Tibial nerve (tissue), 4 donors: ENCODE measurements at places on chromosomes 4 and X. TPM values are rescaled to one million over a fixed set of nuclear protein-coding genes. Genes with fewer than 3 reads are reported as not detected.

GRCh38 chr4:36494747-36495146 lies 213.3 kb downstream of the DTHD1 start:
- no peak overlapping the region for H3K4me3 ChIP-seq
- H3K27me3 ChIP-seq: no peaks in the 10 kb centered on the region
- no peak overlapping the region for H3K27ac ChIP-seq
- DNase-seq: no peak
- H3K36me3 ChIP-seq: no peaks in the 10 kb centered on the region
- H3K4me1 ChIP-seq: no peaks in the 10 kb centered on the region

GRCh38 chr4:165839615-165840333 lies 33.3 kb upstream of the TLL1 start:
- H3K27me3 ChIP-seq: no peaks in the 10 kb centered on the region
- DNase-seq: no peak
- H3K4me3 ChIP-seq: no peak overlapping the region
- H3K36me3 ChIP-seq: no peaks in the 10 kb centered on the region
- H3K4me1 ChIP-seq: no peaks in the 10 kb centered on the region
- peak overlapping the region; percentile 38 for H3K27ac ChIP-seq

DNA sequence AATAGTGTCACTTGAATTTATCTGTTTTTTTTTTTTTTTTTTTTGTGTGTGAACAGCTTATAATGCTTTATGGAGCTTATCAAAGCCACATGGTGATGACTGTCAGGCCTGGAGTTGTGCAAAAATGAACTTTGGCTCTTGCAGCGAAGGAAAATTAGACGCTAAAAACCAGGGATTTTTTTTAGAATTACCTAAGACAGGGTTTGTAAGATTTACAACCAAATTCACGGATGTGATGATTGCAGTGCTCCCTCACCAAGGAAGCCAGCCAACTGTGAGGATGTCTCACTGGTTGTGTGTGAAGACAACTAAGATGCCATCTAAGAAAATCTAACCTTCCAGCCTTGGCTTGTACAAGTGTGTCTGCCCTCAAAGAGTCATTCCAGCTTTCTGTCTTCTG lies 127.1 kb upstream of the SLC4A4 start:
- no peaks in the 10 kb centered on the region for H3K27me3 ChIP-seq
- no peaks in the 10 kb centered on the region for H3K36me3 ChIP-seq
- no peaks in the 10 kb centered on the region for H3K4me1 ChIP-seq

GRCh38 chr4:87524456-87524855 lies 4.7 kb downstream of the SPARCL1 start:
- no peak overlapping the region for H3K4me3 ChIP-seq
- H3K4me1 ChIP-seq: peaks cover 11% of the 10 kb centered on the region
- peaks cover 7% of the 10 kb centered on the region for H3K36me3 ChIP-seq
- no peak for DNase-seq

DNA sequence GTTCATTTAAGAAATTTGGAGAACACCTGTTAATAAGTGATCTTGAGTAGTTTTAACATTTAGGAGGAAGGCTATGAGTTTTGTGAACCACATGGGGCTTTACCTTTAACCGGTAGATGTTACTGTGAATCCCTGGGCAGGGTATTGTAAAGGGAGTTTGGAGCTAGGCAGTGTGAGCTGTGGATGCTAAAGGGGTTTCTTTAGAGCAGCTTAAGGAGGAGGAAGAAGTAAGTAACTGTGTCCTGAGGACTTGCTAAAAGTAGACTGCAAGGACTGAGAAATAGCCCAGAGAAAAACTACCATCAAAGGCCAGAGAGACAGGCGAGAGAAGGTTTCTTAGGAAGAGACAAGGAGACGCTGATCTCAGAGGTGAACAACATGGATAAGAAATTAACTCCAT lies 5.6 kb downstream of the RHOH start:
- no peaks in the 10 kb centered on the region for H3K27me3 ChIP-seq
- DNase-seq: no peak
- no peak overlapping the region for H3K4me3 ChIP-seq
- no peaks in the 10 kb centered on the region for H3K4me1 ChIP-seq
- H3K27ac ChIP-seq: peak overlapping the region; percentile 43

DNA sequence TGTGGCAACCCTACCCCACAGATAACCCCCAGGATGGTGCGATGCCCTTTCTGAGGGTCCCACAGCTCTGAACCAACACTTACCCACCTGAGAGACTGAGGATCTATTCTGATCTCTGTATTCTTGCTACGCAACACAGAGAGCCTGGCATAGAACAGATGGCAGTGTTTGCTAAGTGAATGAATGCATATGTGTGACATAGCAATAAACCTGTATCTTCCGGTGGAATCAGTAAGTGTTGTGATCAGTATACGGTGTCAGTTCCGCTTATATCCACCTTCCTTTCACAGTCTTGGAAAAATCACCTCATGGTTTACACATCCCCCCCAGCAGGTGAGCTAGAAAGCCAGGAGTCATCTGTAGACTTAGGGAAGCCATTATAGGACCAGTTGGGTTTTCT lies 5.9 kb upstream of the HSD17B10 start:
- H3K4me1 ChIP-seq: peaks cover 19% of the 10 kb centered on the region
- H3K27me3 ChIP-seq: peaks cover 54% of the 10 kb centered on the region
- no peak for DNase-seq
- peak overlapping the region; percentile 51 for H3K4me3 ChIP-seq

The KDR gene
- 70.5 TPM for total RNA-seq

The RHOXF1 gene
- not detected for total RNA-seq

The KCNIP4 gene
- total RNA-seq: not detected

The CXXC4 gene
- 3.6 TPM for total RNA-seq
